T-helper 22 cell (primary cell): ENCODE measurements at places on chromosomes 2 and 18.

DNA sequence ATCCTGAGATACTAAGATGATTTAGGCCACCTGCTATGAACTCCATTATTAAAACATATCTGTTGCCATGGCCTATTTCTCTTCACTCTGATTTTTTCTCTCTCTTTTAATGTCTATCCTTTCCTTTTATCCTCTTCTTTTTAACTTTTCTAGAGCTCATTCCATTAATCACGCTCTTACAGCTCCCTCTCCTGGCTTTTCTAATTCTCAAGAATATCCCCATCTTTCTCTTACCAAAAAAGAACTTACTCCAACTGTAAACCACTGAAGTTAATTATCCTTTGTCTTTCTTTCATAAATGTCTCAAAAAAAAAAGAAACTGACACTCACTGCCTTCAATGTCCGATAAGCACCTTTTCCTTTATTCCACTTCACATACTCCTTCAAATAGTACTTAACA, 7.9 kb downstream of the PPP3R1 start:
- DNase-seq = no peak

DNA sequence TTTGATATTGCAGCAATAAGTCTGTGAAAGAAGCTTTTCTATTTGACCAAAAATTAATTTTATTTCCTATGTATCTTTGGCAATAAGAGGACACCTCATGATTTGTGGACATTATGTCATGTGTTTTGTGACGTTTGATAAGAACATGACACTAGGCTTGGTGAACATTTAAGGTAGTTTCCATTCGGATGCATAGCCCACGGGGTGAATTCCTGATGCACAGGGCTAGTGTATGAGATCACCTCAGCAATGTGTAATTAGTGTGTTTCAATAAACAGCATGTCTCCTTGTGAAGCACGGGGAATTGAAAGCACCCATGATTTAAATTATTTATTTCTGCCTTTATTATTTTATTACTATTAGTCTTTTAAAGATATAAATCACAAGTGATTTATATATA, 146.1 kb upstream of the LINC00305 start:
- no peak for DNase-seq

- no peak for DNase-seq
Observed at GRCh38 chr2:42328148-42328833, 32.7 kb downstream of the COX7A2L start.

DNA sequence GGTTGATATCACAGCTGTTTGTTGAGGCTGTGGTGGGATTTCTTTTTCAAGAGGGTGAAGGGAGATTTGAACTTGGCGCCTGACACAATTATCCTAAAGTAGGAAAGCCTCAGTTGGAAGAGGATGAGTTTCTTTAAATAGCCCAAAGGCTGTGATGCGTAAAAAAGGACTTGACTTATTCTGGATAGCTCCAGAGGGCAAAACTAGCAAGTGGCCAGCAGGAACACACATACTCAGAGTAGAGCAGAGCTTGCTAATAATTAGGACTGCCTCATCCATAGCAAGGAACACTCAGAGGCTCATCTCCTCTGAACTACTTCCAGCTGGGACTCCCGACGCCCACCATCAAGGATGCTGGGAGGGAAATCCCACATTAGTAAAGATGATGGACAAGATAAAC, 74.0 kb downstream of the AFF3 start:
- no peak for DNase-seq

GRCh38 chr2:148350199-148350598, 294.4 kb upstream of the EPC2 start:
- no peak for DNase-seq

- DNase-seq = no peak
Observed at GRCh38 chr18:52950155-52950554, 610.2 kb downstream of the DCC start.

DNA sequence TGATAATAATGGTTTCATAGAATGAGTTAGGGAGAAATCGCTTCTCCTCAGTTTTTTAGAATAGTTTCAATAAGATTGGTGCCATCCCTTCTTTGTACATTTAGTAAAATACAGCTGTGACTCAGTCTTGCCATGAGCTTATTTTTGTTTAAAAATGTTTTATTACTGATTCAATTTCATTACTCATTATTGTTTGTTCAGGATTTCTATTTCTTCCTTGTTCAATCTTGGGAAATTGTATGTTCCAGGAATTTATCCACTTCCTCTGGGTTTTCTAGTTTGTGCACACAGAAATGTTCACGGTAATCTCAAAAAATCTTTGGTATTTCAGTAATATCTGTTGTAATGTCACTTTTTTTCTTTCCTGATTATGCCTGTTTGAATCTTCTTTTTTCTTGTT, 371.5 kb upstream of the SETBP1 start:
- no peak for DNase-seq

DNA sequence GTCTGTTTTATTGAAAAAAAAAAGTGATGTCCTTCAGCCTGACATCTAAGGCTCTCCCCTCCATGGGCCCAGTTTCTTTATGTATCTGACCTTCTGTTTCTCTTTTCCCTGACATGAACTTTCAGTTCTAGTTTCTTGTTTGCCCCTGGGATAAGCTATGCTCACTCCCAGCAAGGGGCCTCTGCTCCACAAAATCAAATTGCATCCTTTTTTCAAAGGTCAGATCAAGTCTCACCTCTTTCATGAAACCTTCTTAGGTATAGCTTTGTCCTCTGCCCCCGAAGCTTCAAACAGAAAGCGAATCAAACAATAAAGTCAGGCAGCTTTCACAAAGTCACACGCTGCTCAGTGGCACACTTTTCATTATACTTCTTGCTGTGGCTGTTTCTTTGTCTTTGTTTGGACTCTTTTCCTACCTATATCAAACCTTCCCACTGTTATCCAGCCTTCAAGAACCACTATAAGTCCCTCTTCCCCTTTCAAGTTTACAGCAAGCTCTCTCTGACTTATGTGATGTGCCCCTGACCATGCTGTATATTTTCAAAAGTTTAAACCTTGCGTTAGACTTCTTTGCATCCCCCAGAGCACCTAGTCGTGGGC, 23.3 kb downstream of the MAP3K19 start:
- no peak for DNase-seq

GRCh38 chr2:1484131-1484884, 71.0 kb downstream of the TPO start:
- DNase-seq = no peak

GRCh38 chr18:77151772-77152520, 19.4 kb upstream of the MBP start:
- DNase-seq = no peak

DNA sequence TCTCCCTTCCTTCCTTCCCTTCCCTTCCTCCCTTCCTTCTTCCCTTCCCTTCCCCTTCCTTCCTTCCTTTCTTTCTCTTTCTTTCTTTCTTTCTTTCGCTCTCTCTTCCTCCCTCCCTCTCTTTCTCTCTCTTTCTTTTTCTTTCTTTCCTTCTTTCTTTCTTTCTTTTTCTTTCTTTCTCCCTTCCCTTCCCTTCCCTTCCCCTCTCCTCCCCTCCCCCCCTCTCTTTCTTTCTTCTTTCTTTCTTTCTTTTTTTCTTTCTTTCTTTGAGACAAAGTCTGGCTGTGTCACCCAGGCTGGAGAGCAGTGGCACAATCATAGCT, 34.8 kb downstream of the GATA6 start:
- DNase-seq = no peak

DNA sequence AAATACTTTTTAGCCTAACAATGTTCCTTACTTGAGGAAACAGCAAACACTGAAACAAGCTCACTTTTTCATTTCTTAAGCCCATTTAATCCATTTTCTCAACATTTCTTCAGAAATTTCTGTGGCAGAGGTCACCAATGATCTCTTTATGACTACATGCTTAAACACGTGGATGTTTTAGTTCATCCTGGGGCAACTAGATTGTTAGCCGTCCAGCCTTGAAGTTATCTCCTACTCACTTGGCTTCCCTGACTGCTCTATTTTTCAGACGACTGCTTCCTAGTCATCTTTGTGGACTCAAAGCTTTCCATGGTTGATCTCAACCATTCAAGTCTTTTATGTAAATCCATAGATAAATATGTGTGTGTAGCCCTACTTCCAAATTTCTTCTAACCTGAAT, 24.1 kb downstream of the CD302 start:
- no peak for DNase-seq

DNA sequence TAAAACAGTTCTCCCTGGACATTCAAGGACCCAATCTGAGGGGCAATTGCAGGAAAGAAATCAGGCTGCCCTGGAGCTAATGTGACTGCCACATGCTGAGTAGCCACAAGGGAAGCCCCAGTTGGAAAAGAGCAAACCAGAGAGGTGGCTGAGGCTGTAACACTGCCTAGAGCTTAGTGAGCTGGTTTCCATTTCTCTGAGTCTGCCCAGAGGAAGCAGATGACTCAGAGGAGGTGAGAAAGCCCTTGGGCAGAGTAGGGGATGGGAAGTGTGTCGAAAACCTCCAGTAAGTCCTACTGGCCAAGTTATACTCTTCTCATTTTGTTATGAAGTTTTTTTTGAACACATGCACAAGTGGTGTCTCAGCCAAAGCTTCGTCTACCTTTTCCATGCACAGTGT, 753.0 kb downstream of the CNTNAP5 start:
- no peak for DNase-seq

- DNase-seq = no peak
Observed at GRCh38 chr2:239695106-239695727, 294.4 kb upstream of the HDAC4 start.

GRCh38 chr2:39142904-39143605, 22.2 kb upstream of the SOS1 start:
- DNase-seq = no peak

DNA sequence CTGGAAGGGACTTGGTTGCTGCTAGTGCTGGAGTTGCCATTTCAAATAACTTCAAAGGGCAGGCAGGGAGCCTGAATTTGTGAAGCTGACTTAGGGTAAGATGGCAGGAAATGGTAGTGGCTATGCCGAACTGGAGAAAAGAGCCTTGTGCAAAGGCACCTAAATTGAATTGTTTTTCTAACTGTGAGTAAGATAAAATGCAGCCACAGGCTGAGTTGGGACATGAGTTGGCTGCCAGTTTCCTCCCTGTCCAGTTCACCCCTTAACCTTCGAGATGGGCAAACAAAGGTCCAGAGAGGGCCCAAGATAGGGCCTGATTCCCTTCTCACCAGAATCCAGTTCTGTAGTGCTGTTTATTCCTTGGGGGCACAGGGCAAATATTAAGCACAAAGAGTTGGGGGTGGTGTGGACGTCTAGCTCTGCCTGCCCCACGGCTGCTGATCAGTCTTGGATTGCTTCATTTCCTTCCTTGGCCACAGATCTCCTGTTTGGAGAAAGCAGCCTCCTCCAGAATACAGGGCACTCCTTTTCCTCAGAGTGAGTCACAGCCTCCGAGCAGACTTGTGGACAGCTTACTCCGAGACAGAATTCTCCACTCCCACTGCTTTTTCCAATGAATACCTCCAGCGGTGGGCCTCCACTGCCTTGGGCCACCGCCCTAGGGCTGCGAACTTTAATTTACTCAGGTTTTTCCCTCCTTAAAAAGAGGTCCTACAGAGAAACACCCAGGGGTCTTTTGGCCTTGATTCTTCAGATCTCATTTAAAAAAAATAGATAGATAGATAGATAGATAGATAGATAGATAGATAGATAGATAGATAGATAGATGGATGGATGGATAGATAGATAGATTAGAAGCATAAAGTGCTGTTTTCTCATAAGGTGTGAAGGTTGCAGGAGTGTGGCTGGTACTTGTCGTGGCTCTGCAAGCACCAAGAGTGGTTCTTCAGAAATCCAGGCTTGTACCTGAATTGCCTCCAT, 18.4 kb upstream of the SLC20A1 start:
- DNase-seq = no peak

GRCh38 chr2:160647967-160648685, 154.5 kb upstream of the RBMS1 start:
- no peak for DNase-seq

- no peak for DNase-seq
Observed at GRCh38 chr2:202945497-202945896, 33.4 kb downstream of the CARF start.

DNA sequence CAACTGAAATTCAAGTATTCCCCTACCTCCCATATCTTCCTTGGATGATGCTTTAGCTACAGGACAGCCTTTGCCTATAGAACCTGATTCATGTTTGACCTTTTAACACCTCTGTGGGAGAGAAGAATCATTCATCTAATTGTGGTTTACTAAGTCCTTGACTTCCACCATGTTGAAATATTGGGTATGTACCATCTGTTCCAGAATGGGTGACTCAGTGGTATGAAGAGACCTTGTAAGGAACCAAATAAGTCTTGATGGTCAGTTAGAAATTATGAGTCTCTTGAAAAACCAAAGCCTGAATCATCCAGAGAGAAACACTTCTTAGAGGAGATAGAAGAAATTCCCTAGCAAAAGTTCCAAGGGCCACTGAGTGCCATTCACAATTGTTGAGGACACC, 27.5 kb downstream of the STAMBP start:
- no peak for DNase-seq

- no peak for DNase-seq
Observed at GRCh38 chr2:36805635-36806224, 109.2 kb downstream of the VIT start.
